Mucosa of gallbladder (tissue), 1 donor: ENCODE measurements at places on chromosomes 6 and 20. TPM values are rescaled to one million over a fixed set of nuclear protein-coding genes. Genes with fewer than 3 reads are reported as not detected.

DNA sequence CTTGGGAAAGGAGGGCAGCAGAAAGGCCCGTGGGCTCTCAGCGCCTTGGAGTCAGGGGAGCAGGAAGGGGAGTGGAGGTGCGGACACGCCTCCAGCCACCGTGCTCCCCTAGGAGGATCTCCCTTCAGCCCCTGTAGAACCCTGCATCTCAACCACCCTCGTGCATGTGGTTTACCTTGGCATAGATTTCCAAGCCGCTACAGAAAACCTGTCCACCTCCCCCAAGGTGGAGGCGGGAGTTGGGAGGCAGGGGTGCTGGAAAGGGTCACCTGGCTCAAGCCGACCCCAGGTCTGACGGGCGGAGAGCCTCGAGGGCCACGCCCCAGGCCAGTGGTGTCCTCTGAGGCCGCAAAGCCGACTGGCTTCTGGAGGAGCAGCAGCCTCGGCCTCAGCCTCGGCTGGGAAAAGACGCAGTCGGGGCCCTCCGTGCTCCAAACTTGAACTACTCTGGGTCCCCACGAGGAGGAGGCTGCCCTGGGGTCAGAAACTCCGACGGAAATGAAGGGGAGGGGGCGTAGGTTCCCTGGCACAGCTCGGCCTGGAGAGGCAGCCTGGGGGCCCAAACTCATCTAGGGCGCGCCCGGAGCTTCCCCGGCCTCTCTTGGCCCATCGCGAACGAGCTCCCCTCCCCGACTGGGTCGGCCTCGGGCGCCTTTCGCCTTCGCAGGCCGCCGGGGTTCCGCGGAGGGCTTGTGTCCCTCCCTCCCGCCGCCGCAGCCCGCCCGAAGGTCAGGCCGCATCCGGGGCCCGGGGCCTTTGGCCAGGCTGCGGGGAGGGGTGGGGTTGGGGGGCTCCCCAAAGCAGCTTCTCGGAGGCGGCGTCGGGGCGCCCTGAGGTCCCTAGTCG lies 6.3 kb upstream of the FOXF2 start:
- DNase-seq: no peak

DNA sequence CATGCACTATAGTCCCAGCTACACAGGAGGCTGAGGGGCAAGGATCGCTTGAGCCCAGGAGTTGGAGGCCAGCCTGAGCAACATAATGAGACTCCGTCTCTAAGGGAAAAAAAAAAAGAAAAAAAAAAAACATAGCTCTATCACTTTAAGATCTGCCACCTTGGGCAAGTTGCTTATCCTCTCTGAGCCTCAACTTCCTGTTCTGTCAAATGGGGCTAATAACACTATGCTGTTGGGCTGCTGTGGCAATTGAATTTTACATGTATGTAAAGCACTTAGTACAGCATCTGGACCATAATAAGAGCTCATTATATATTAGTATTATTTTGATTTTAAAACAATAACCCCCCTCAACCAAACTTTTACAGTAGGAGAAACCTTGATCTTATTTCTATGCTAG lies 141.5 kb downstream of the ATXN1 start:
- DNase-seq: no peak

DNA sequence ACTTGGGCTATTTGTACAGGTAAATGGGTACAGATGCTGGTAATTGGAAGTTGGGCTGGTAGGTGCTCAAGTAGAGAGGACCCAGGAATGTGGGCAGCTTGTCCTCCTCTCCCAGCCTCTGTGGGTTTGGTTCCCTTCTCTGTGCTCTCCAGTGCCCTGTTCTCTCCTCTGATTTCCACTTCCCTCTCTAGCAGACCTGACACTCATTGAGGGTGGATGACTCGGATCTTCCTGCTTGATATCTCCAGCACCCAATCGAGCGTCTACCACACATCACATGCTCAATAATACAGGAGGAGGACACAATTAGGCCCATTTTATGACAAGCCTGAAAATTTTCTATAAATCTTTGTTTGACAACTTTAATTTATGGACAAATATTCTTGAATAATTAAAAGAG lies 23.7 kb downstream of the CST1 start:
- DNase-seq: no peak

DNA sequence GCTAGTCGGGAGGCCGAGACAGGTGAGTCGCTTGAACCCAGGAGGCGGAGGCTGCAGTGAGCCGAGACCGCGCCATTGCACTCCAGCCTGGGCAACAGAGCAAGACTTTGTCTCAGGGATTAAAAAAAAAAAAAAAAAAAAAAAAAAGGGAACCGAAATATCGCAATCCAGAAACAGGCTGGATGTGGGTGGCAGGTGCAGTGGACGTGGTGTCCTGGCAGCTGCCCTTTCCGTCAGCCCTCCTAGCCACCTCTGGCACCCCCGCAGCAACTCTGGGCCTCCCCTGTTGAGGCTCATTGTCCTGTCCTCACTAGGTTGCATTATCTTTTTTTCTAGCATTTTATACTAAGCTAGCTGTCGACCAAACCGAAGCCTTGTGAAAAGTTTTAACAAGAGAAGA lies 113.5 kb downstream of the DTNBP1 start:
- no peak for DNase-seq

GRCh38 chr6:2426561-2427340 lies 181.3 kb upstream of the GMDS start:
- no peak for DNase-seq

GRCh38 chr6:134809130-134809529 lies 140.8 kb downstream of the ALDH8A1 start:
- no peak for DNase-seq

HSPA1B gene
- 277 TPM for total RNA-seq
